ENCODE measurements at places on chromosomes 7 and 10. TPM values are rescaled to one million over a fixed set of nuclear protein-coding genes. Genes with fewer than 3 reads are reported as not detected.

GARIN1A gene
- 0.89 TPM for total RNA-seq

HECW1 gene
- 0.35 TPM for total RNA-seq

NRG3 gene
- 0.24 TPM for total RNA-seq

PAXIP1 gene
- 11.2 TPM for total RNA-seq

OPN1SW gene
- total RNA-seq, result not detected

ZNF485 gene
- total RNA-seq, result 2.8 TPM

PITX3 gene
- not detected for total RNA-seq

SAP25 gene
- total RNA-seq, result 0.69 TPM

CALML5 gene
- total RNA-seq, result not detected

LRMDA gene
- total RNA-seq, result 5.2 TPM

All from colonic mucosa (tissue), 4 donors.